ENCODE measurements at places on chromosomes 1 and 21.

DNA sequence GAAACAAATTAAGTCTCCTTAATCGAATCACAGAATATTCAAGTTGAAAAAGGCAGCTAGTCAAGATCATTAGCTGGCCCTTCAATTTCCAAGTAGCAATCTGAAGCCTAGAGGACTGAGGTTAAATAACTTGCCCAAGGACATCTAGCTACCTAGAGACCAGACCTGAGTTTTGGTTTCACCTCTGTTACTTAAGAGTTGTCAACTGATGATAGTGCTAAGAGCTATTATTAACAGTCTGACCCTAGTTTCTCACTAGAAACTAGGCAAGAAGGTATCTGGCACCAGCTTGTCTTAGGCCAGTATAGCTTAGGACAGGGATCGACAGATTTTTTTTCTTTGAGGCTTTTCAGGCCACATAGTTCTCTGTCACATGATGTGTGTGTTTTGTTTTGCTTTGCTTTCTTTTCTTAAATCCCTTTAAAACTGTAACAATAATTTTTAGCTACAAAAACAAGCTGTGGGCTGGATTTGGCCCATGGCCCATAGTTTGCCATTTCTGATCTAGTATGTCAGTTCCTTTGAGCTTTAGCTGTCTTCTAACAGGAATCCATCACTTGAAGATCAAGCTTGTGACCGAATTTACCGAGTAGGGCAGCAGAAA lies 23.2 kb downstream of the TRIM45 start:
- DNase-seq, result no peak

- no peak for DNase-seq
Observed at GRCh38 chr1:29855561-29856160, 619.3 kb downstream of the PTPRU start.

- DNase-seq, result no peak
Observed at GRCh38 chr1:217333939-217334338, 297.0 kb downstream of the GPATCH2 start.

DNA sequence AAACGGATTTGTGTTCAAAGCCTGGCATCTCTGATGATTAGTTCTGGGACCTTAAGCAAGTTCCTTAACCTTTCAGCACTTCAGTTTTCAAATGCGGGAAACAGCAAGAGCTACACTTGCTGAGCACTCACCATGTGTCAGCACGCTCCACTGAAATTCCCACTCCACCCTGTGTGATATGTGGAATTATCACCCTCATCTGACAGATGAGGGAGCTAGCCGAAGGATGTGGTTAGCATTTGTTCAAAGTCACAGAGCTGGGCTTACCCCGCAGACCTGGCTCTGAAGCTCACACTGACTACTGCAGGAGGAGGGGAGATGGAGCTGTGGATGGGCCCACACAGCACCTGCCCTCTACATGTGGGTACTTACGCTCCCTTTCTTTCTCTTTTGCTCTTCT lies 29.1 kb downstream of the IL12RB2 start:
- DNase-seq, result no peak

DNA sequence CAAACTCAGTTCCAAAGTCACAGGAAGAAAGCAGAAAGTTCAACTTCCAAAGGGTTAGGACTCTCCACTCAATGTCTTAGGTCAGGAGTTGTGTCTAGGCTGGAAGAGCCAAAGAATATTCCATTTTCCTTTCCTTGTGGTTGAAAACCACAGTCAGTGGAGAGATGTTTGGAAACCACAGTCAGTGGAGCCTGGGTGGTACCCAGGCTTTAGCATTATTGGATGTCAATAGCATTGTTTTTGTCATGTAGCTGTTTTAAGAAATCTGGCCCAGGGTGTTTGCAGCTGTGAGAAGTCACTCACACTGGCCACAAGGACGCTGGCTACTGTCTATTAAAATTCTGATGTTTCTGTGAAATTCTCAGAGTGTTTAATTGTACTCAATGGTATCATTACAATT lies 11.7 kb downstream of the ATF3 start:
- no peak for DNase-seq

DNA sequence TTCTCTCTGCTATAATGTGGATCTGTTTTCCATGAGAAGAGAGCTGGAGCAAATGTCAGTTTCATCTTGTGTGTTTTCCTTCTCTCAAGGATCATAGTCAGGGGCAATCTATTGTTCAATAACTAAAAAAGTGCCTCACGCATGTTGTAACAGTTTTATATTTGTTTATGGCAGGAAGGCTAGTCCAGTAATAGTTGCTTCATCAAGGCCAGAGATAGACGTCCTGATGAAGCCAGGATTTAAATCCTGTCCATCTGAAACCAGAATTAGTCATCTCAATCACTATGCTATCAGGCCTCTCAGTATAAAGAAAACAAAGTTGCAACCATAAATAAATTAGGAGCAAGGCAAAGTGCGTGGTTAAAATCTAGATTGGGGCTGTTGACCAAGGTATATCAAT lies 30.2 kb upstream of the DUSP10 start:
- no peak for DNase-seq

GRCh38 chr1:218101409-218101808 lies 183.7 kb upstream of the RRP15 start:
- no peak for DNase-seq

DNA sequence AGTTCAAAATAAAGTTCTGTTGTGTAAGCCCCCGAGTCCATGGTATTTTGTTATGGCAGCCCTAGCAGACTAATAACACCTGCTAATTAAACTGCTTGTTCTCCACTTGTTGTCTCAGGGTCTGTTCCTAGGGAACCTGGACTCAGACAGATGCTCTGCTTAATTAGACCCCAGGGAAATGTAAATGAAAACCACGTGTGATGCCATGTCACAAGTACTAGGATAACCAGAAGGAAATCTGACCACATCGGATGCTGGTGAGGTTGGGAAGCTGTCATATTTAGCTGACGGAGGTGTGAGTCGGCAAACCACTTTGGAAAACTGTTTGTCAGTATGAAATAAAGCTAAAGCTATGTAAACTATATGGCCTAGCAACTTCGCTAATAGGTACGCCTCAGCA lies 19.6 kb downstream of the EDN2 start:
- no peak for DNase-seq

DNA sequence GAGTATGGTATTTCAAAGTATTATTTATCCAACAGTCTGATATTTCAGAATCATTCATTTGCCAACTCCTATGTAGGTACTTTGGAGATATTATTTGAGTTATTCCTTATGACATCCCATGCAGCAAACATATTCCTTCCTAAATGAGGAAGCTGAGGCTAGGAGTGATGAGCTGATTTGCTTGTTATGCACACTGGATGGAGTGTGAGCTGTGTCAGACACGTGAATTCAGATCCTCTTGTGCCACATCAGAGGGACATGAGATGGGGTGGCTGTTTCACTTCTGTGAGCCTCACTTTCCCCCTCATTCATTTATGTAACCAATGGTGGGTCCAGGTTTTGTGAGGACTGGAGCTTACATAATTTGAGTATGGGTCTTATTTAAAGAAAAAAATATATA lies 215.9 kb downstream of the DISC1 start:
- peak; percentile 40 for DNase-seq

DNA sequence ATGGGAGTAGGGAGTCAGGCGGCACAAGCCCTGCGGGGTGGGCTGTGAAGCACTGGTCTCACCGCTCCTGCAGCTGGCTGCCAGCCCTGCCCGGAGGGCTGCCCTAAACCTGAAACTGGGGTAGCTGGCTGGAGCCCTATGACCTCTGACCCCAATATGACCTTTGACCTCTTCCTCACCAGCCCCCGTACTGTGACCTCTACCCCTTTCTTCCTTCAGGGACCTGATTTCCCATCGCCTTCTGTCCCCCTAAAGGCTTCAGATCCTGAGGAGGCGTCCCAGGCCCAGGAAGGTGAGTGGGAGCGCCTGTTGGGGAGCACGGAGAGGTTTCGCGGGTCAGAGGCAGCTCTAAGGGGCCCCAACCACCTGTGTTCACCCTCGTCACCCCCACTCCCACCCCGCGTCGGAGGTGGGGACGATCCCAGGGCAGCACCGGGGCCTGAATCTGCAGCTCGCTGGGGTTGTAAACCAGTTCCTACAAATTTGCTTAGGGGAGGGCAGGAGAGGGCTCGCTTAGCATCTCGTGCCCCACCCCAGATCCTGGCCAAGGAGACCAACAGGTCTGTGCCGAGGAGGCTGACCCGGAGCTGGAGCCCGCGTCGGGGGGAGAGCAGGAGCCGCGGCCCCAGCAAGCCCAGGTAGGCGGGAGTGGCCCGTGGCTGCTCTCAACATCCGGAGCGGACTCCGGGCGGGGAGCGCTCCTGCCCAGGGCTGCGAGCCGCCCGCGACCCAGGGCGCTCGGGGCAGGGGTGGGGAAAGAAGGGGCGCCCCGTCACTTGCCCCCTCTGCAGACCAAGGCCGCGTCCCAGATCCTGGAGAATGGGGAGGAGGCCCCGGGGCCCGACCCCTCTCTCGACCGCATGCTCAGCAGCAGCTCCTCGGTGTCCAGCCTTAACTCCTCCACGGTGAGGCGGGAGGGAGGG lies 7.3 kb downstream of the SYTL1 start:
- DNase-seq, result no peak

All from suppressor macrophage treated with lipopolysaccharide for 1 hour (primary cell).